ENCODE measurements at places on chromosomes 16 and 17. TPM values are rescaled to one million over a fixed set of nuclear protein-coding genes. Genes with fewer than 3 reads are reported as not detected.
A peak's percentile ranks its signal among the peaks of the same experiment; 100 is the strongest.

DNA sequence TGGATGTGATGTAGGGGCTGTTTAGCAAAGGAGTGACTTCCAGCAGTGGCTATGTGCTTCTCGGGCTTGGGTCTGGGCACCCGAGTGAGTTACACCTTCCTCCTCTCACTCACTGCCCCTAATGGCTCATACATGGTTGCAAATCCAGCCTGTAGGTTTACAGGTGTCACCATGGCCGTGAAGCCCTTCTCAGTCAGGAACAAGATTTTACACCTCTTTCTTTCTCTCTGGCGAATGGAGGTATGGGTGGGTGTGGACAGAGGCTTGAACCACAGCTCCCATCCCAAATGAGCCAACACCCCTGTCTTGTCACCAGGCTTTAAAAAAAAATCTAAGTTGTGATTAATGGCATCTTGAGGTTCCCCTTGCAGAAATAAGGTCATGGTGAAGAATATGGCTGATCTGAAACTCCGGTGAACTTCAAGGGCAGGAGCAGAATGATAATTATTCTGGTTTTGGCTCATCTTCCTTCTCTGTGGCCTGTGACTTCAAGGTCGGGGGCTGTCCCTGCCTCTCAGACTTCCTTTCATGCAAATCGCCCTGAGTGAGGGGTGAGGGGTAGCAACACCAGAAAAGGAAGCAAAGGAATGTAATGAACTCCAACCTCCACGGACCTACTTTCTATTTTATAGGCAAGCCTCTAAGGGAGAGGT lies 331.2 kb downstream of the MAF start:
- ATAC-seq, result peak; percentile 69

- no peak for ATAC-seq
Measured at GRCh38 chr17:61947367-61948078, 19.7 kb upstream of the INTS2 start.

DNA sequence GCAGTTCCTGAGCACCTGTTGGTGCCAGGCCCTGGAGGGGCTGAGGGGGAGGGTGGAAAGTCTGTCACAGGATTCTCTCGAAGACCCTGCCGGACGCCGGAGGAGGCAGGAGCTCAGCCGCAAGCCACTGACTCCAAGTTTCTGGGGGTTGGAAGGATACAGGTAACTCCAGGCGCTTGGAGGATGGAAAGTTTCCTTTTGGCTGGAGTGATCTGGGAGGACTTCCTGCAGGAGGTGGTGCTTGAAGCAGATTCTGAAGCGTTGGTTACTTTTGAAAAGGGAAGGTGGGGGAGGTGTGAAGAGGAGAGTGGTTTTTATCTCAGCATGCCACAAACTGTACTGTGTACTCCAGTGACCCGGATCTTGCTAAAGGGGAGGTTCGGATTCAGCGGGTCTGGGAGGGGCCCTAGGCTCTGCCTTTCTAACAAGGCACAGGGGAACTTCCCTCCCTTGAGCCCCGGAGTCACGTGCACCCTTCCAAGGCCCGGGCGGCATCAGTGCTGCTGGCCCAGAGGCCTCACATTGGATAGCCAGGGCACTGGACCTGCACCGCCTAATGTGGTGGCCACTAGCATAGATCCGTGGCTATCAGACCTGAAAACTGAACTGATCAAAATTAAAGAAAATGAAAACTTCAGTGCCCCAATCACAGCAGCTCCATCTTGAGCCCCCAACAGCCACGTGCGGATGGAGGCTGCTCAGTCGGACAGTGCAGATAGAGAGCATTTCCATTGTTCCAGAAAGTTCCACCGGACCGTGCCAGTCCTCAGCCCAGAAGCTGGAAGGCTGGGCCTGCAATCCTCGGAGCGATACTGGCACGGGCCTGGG lies 42.2 kb upstream of the GSE1 start:
- ATAC-seq, result peak; percentile 37

DNA sequence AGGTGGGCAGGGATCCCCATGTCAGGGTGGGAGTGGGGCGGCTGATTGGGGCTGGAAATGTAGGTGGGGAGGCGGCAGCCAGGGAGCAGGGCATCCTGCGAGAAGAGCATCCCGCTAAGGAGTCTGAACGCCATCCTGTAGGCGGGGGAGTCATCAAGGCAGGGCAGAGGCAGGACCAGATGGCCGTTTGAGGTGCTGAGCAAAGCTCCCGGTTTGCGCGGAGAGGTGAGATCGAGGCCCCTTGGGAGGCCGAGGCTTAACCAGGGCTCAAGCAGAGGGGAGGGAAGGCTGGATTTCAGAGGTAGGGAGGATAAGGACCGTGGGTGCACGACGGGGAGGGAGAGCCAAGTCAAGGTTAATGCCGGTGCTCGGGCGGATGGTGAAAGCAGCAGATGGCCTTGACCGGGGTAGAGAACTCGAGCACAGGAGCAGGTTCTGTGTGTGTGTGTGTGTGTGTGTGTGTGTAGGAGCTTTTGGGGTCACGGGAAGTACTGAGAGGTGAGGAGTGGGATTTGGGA lies 472 bp upstream of the NME2 start:
- ATAC-seq, result peak; percentile 33

- no peak for ATAC-seq
Measured at GRCh38 chr17:45338023-45338781, 21.4 kb upstream of the MAP3K14 start.

DNA sequence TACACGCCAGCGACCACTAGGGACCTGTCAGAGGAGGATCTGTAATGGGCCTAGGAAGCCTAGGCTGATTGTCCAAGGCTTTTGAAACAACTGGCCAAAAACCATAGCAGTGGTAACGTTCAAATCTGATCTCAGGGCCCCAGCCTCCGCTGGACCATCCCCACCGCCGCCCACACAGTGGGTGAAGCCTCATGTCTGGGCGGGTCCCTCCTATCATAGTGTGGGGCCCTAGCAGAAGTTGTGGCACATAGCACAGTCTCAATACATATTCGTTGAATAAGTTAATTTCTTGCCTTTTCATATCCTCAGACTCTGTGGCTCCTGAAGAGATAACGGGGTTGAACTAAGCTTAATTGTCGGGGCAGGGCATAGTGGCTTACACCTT lies 818 bp downstream of the DPH1 start:
- no peak for ATAC-seq

GRCh38 chr16:71526111-71526631 lies at the start of gene CHST4:
Gene CHST4 (plus strand): TSS chr16:71526426. CDS start chr16:71536678, 10,252 bp downstream.
- peak; percentile 43 for ATAC-seq

- ATAC-seq, result no peak
Measured at GRCh38 chr16:49617016-49617629, 238.8 kb downstream of the ZNF423 start.

- ATAC-seq, result no peak
Measured at GRCh38 chr17:50381920-50382319, 8.9 kb downstream of the EME1 start.

DNA sequence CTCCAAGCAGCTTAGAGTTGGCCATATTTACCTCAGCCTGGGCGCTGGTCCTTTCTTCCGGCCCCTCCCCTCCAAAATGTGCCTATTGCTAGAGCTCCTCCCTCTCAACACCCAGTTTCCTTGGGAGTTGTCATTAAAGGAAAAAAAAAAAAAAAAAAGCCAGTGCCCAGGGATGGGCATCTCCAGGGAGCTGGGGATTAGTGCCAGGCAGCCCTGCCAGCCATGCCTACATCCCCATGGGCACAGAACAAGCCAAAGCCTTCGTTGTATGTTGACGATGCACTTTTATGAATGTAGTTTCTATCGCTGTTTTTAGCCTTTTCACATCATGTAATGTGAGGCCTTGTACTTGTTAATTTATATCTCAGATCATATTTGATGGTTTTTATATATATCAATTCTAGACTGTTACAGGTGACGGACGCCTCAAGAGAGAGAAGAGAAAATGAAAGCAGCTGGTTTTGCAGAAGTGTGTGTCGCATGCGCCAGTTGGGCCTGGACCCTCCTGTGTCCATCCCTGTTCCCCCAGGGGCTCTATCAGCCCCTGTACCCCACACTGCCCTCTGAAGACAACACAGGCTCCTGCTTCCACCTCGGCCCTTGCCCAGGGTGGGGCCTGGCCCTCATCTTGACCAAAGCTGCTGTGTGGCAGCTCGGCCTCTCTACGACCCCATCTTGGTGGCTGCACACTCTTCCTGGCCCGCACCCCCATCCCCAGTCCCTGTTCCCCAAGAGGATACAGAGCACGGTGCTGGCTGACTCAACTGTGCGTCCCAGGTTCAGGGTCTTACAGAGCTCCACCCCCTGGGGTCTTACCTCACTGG lies 4.8 kb downstream of the LIMD2 start:
- ATAC-seq, result no peak

DNA sequence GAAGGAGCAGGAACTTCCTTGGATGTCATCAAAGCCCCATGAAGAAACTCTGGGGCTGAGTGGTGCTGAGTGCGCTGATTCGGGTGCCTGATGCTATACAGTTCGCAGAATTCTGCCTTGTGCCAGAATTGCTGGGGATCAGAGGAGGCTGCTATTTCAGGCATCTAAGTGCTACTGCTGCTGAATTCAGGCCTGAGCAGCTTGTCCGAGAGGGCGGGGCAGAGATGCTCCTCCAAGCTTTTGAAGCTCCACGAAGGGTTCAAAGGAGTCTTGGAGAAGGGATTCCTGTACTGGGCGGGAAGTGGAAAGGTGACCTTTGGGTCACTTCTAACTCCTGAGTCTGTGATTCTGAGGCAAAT lies 227.8 kb downstream of the CCDC182 start:
- no peak for ATAC-seq

- peak; percentile 54 for ATAC-seq
Measured at GRCh38 chr17:57612202-57613071, 132.7 kb downstream of the CCDC182 start.

- ATAC-seq, result no peak
Measured at GRCh38 chr17:5931616-5932015, 138.6 kb upstream of the WSCD1 start.

- no peak for ATAC-seq
Measured at GRCh38 chr17:51741458-51741857, 417.1 kb downstream of the CA10 start.

DNA sequence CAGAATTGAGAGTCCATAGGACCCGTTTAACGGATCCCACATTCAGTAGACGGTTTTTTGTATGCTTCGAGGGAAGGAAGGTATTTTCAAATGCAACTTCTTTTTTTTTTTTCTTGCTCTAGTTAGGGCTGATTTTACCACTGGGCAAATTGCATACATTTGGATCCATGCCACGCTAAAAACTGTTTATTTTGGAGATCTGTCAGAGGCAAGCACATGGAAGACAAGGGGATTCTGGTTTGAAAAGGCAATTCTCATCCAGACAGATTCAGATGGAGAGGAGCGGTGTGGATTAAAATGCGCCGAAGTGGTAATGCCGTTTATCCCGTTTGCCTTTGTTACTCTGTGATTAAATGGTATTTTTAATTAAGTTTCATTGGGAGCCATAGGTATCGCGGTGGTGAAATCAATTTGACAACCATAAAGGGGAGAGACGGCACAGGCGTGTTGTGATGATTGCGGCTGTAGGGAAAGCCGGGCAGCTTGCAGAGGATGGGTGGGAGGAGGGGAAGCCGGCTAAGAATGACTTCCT lies 170.4 kb downstream of the IRX3 start:
- ATAC-seq, result no peak

Gene TIMP2
- total RNA-seq, result 0.86 TPM

Gene ABCC11
- 0.24 TPM for total RNA-seq

Gene SLC9A5
- total RNA-seq, result 15.7 TPM

Gene APOBR
- total RNA-seq, result 4.3 TPM

Gene EFCAB13
- 3.4 TPM for total RNA-seq
